ENCODE measurements at places on chromosomes 4 and X.

GRCh38 chrX:2819345-2820135, 9.2 kb upstream of the GYG2 start:
- peak; percentile 23 for DNase-seq

- DNase-seq = no peak
These were observed 12.5 kb upstream of the CXCL13 start for GRCh38 chr4:77593101-77593500.

- no peak for DNase-seq
These were observed 162.4 kb downstream of the ASB9 start for GRCh38 chrX:15107367-15107988.

- DNase-seq = no peak
These were observed 771 bp downstream of the NAP1L2 start for GRCh38 chrX:73213734-73214425.

DNA sequence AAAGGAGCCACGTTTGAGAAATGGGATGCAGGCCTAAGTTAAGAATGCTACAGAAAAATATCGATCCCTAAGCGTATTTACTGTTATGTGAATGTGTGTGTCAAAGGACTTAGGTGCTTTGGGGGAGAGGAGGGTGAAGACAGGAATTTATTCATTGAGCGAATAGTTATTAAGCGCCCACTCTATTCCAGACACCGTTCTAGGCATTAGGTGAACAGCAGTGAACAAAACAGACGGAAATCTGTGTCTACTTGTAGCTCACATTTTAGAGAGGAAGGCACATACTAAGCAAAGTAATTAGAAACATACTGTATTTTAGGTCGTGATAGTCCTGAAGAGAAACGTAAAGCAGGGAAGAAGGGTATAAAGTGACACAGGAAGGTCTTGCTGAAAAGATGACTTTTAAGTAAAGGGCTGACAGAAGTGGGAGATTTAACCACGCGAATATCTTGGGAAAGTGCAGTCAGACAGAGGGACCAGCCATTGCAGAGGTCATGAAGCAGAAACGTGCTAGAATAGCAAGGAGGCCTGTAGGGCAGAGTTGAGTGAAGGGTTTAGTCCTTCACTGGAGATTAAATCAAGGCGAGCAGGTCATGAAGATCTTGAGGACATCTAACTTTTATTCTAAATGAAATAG, 541 bp downstream of the AIMP1 start:
- no peak for DNase-seq

DNA sequence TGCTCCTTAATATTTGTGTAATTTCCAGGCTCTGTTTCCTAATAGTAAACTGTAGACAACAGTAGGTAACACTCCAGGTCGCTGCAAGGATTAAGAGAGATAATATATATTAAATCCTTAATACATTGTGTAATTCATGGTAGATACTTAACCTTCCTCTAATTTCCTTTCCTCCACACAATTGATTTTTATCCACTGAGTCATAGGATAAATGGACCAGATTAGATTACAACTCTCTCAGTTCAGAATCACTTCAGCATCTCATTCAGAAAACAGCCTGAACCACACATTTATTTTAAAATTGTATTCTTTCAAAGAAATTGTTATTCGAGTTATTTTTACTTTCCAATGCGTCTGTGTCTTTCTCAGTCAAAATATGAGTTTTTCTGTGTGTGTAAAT, 17.1 kb downstream of the GK2 start:
- DNase-seq = peak; percentile 13

DNA sequence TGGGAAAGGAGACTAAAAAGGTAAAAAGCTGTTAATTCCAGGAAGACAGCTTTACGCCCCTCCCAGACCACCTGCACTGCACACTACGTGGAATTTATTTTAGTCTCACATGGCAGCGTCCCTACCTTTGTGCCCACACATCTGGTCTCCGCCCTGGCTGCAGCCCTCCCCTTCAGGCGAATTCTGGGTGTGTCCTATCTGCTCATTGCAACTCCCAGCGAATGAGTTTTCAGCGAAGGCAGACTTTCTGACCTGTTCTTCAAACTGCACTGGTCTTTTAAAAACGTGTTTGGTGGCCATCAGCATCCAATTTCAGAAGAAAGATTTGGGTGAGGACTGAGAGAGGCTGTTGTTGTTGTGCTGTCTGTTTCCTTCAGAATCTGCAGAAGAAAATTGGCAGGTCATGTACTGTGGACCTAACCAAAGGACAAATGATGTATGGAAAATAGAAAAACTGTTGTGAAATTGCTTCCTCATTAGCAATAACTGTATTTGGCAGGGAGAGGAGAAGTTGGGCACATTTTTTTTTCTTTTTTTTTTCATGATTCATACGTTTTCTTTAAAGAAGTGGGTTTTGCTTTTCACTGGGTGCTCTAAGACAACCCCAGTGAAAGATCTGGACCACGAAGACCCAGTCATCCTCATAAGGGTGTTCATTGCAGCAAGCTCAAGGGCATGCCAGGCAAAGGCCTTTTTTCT, 4.2 kb downstream of the TLR8 start:
- DNase-seq = no peak

DNA sequence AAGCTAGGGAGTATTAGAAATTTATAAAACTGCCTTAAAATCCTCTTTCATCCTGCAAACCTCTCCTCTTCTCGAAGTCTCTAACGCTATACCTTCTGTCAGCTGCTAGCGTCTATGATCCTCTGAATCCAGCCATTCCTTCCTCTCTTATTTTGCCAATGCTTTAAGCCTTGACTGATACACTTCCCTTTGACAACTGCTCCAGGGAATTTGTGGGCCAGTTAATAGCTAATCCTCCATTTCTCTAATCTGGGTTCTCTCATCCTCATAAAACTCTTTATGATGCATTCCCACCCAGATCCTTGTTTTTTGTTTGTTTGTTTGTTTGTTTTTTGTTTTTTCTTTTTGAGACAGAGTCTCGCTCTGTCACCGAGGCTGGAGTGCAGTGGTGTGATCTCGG, 293.6 kb upstream of the PUDP start:
- no peak for DNase-seq

- DNase-seq = no peak
These were observed 20.7 kb upstream of the ZNF185 start for GRCh38 chrX:152876931-152877840.

DNA sequence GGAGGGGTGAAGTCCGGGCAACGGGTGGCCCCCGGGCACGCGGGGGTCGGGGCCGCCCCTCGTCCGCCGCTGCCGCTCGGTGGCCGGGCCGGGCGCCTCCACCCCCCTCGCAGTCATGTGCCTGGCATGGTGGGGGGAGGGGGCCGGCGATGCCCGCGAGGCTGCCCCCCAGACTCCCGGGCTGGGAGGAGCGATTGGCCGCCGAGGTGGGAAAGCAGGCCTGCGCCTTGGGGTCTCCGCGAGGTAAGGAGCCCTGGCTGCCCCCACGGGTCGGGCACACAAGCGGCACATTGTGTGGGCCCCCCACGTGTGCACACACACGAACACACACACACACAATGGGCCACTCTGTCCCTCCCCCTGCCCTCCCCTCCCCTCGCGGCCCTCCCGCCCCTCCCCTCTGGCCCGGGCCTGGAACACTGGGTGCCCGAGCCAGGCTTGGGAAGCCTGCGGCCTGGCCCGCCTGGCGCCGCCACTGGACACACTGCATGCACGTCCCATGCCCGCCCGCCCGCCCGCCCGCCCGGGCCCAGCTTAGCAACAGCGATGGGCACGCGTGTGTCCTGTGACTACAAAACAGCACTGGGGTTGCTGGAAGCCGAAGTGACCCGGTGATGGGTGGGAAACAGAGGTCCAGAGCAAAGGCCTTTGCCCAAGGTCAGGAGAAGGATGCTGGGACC, 1.3 kb downstream of the SLC6A8 start:
- DNase-seq = no peak

- no peak for DNase-seq
These were observed 425.1 kb downstream of the GPM6A start for GRCh38 chr4:175386776-175387507.

DNA sequence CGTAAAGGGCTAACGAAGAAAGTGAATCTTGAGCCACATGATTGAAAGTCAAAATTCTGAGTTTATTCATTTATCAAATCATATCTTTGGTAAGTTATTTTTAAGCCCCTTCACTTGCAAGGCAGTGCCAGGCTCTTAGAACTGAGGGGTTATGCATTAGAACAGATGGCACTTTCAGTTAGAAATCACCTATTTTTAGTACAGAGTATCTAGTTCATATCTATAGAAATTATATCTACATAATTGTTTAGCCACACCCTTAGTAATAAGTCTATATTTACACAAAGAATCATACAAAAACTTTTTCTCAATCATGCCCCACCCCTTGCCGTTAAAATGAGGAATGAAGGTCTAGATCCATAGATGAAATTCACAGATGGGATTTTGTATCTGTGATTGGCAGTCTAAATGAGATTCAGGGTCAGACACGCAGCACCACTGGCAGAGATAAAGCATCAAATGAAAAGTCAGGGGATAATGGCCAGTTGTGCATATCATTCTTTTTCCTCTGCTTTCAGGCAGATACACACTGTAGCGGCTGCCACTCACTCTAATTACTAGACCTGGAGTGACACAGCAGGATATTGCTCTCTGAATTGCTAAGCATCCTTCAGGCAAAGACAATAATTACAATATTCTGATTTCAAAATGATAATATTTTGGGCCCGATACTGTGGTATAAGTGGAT, 440.5 kb downstream of the MAPK10 start:
- no peak for DNase-seq

GRCh38 chr4:62771983-62772557, 1571.9 kb downstream of the ADGRL3 start:
- no peak for DNase-seq

DNA sequence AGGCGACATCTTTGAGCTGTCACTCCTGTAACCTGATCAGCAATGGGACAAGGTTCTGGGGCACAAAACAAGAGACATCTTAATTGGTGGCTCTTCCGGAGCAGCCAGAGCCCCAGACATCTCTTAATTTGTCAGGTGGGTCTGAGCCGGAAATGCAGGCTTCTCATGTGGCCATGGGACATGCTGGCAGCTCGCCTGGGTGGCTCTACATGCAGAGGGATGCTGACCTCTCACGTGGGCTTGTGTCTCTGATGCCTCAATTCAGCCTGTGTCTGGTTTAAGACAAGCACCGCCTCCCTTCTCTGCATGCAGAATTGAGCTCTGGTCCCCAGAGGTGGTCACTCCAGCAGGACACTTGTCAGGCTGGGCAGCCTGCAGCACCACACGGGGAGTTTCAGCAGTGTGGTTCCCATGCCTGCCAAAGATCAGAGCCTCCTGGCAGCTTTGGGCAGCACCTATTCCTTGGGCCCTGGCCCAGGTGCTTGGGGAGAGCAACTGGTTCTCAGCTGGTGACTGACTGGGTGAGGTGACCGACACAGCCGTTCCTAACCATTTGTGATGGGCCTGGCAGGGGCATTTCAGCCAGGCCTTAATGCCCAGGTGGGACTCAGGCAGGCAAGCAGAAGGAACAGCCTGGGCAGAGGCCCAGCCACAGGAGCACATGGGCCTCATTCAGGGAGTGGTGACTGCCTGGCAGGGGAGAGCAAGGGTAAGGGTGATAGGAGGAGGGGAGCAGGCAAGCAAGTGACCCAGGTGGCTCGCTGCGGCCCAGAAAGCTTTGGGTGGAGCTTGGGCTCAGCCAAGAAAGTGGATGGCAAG, 53.4 kb downstream of the HMX1 start:
- DNase-seq = no peak

GRCh38 chr4:22720091-22720490, 27.4 kb downstream of the GBA3 start:
- DNase-seq = no peak

DNA sequence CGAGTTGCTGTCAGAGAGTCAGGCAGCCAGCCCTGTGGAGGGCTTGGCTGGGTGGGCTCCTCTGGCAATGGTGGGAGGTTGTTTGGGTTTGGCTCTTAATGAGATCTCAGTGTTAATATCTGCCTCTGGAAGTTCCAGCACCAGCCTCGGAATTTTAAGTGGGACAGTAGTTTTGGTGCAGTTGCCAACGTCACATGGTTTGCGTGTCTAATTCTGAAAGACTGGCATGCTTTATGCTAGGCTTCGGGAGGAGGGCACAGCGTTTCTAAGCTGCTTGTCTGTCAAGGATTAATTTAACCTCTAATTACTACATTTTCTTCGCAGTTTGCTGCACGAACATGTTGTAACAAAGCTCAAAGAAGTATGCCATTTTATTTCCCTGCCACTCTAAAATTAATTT, 9.2 kb downstream of the MAMLD1 start:
- no peak for DNase-seq
